ENCODE measurements at places on chromosomes 7 and 10. TPM values are rescaled to one million over a fixed set of nuclear protein-coding genes. Genes with fewer than 3 reads are reported as not detected.

DNA sequence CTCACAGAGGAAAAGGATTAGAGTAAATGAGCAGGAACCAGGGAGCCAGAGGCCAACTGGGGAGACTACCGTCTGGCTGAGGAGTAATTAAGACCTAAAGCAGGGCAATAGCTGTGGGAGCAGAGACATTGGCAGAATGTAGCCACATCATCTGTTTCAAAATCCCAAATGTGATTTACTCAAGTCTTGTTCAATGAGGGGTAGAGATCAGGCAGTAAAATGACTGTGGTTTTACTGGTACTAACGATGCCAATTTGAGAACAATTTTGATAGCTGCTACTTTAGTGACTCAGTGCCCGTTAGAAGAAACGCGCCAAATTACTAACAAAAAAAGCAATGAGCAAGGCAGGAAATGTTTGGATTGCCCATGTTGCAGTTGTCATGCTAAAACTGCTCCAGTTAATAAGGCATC is 12.7 kb upstream of the MIOS start:
- DNase-seq, result no peak
- H3K36me3 ChIP-seq, result no peaks in the 10 kb centered on the region
- no peaks in the 10 kb centered on the region for H3K4me1 ChIP-seq
- H3K27ac ChIP-seq, result no peak overlapping the region
- H3K4me3 ChIP-seq, result no peak overlapping the region

GRCh38 chr7:158033196-158033595 is 554.4 kb downstream of the PTPRN2 start:
- H3K27me3 ChIP-seq, result peaks cover 6% of the 10 kb centered on the region
- H3K27ac ChIP-seq, result no peak overlapping the region
- no peaks in the 10 kb centered on the region for H3K4me1 ChIP-seq
- DNase-seq, result no peak
- no peaks in the 10 kb centered on the region for H3K36me3 ChIP-seq
- no peak overlapping the region for H3K4me3 ChIP-seq

The CFAP43 gene
- 0.21 TPM for total RNA-seq

GRCh38 chr10:99832439-99832838 is 50.0 kb downstream of the ABCC2 start:
- H3K4me1 ChIP-seq, result no peaks in the 10 kb centered on the region
- H3K27me3 ChIP-seq, result no peaks in the 10 kb centered on the region
- no peak for DNase-seq
- H3K4me3 ChIP-seq, result no peak overlapping the region

GRCh38 chr10:125165584-125166573 is 5.5 kb upstream of the CTBP2 start:
- no peak overlapping the region for H3K27ac ChIP-seq
- DNase-seq, result no peak
- no peak overlapping the region for H3K4me3 ChIP-seq
- 0 out of 2 replicates have a peak, but pooled peaks cover 6% of the 10 kb centered on the region for H3K4me1 ChIP-seq

- DNase-seq, result no peak
- peaks cover 2% of the 10 kb centered on the region for H3K27me3 ChIP-seq
- no peak overlapping the region for H3K4me3 ChIP-seq
- no peak overlapping the region for H3K27ac ChIP-seq
- no peaks in the 10 kb centered on the region for H3K4me1 ChIP-seq
These were observed 7.4 kb upstream of the LRRC18 start for GRCh38 chr10:48946891-48947500.

The RAB19 gene
- total RNA-seq, result 0.92 TPM

The SLC18A3 gene
- not detected for total RNA-seq

The RBP3 gene
- total RNA-seq, result not detected

The SPDYE18 gene
- not detected for total RNA-seq

GRCh38 chr10:63140077-63140476 is 6.9 kb downstream of the NRBF2 start:
- DNase-seq, result no peak
- no peak overlapping the region for H3K27ac ChIP-seq
- H3K27me3 ChIP-seq, result no peaks in the 10 kb centered on the region
- 0 out of 2 replicates have a peak, but pooled peaks cover 2% of the 10 kb centered on the region for H3K4me1 ChIP-seq

DNA sequence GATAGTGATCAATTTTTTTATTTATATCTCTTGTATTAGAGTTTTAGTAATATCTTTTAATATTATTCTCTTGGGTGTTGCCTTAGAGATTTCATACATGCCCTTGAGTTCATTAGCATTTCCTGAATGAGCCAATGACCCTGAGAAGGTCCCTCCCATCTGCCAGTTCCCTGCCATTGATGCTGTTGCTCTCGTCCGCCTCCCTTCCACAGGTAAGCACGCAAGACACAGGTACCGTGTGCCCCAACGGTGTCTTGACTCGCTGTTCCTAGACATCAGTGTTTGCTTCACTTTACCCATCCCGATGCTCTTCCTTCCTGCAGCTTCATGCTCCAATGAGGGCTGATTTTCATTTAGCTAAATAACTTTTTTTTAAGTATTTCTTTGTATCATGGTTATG is 19.7 kb upstream of the PWWP2B start:
- H3K27me3 ChIP-seq, result no peaks in the 10 kb centered on the region
- peaks cover 5% of the 10 kb centered on the region for H3K4me1 ChIP-seq
- no peak overlapping the region for H3K27ac ChIP-seq

The COL13A1 gene
- total RNA-seq, result 1.0 TPM

GRCh38 chr10:124997771-124998623 is 56.1 kb downstream of the ZRANB1 start:
- H3K4me1 ChIP-seq, result no peaks in the 10 kb centered on the region
- H3K27ac ChIP-seq, result no peak overlapping the region
- no peak overlapping the region for H3K4me3 ChIP-seq
- DNase-seq, result no peak

The SLC16A9 gene
- total RNA-seq, result 0.13 TPM

The ELFN1 gene
- total RNA-seq, result 39.0 TPM

DNA sequence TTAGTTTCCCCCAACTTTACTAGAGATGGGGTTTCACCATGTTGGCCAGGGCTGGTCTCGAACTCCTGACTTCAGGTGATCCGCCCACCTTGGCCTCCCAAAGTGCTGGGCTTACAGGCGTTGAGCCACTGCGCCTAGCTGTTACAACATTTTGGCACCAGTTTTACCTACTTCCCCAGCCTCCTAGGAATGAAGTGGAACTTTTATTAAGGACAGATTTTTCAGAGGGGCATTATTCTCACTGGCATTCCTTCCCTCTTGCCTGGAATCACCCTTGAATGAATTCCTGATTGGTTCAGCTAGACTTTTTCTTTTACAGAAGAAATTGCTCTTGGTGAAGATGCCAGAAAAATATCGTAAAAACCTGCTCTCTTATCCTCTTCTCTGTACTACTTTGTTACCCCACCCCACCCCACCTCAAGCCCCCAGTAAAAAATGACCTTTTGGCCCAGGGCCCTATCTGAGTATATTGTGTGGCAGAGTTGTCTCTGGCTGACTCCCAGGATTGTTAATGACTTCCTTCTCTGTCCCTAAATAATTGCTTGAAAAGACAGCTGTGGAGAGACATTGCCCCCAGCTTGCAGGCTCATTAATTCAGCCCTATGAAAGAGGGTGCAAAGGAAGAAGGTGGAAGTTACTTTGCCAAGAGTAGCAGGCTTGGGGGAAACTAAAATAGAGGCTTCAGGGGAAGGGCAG is 189.6 kb downstream of the AUTS2 start:
- H3K36me3 ChIP-seq, result no peaks in the 10 kb centered on the region
- H3K4me1 ChIP-seq, result no peaks in the 10 kb centered on the region
- DNase-seq, result no peak
- H3K27me3 ChIP-seq, result no peaks in the 10 kb centered on the region

The INSYN2A gene
- total RNA-seq, result not detected

- H3K36me3 ChIP-seq, result no peaks in the 10 kb centered on the region
- no peaks in the 10 kb centered on the region for H3K27me3 ChIP-seq
- H3K4me1 ChIP-seq, result no peaks in the 10 kb centered on the region
- no peak overlapping the region for H3K27ac ChIP-seq
These were observed 132.6 kb downstream of the CELF2 start for GRCh38 chr10:11150231-11150731.

GRCh38 chr7:22193450-22193983 is 163.4 kb downstream of the RAPGEF5 start:
- H3K36me3 ChIP-seq, result no peaks in the 10 kb centered on the region
- DNase-seq, result no peak
- no peaks in the 10 kb centered on the region for H3K4me1 ChIP-seq
- H3K27me3 ChIP-seq, result peaks cover 3% of the 10 kb centered on the region
- no peak overlapping the region for H3K27ac ChIP-seq

DNA sequence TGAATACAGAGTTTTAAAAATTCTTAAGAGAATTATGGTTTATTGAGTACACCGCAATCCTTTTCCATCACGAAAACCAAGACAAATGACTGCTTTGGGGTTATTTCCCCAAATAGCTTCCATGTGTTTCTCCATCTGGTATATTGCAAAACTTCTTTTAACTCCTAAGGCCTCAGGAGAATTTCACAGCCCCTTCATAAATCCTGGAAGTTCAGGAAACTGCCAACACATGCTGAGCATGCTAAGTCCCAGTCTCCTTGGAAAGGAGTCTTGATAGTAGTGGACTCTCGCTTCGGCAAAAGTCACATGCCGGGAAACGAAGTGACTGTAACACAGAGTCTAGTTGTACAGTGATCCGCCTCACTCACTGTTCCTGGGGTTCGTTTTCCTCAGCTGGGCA is 88.1 kb upstream of the RSU1 start:
- H3K27ac ChIP-seq, result no peak overlapping the region
- H3K4me1 ChIP-seq, result no peaks in the 10 kb centered on the region
- no peaks in the 10 kb centered on the region for H3K36me3 ChIP-seq
- no peak for DNase-seq
- no peaks in the 10 kb centered on the region for H3K27me3 ChIP-seq

DNA sequence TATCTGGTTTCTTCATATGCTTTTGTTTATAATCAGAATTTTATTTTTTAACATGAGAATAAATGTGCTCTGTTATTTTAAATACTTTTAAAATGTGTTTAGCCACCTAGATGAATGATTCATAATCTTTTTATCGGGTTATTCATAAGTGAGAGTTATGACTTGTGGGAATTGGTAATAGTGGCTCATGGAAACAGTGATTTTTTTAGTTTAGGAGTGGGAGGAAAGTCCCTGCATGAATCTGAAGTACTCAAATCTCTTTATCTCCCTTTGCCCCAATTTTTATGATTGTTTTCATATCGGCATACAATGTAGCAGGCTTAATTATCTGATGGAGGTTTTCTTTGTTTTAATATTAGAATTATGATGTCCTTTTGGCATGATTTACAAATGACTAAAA is 42.9 kb downstream of the TAX1BP1 start:
- H3K27ac ChIP-seq, result peak overlapping the region; percentile 69
- H3K4me1 ChIP-seq, result peaks cover 26% of the 10 kb centered on the region
- DNase-seq, result no peak
- H3K36me3 ChIP-seq, result peaks cover 9% of the 10 kb centered on the region
- no peak overlapping the region for H3K4me3 ChIP-seq
- H3K27me3 ChIP-seq, result no peaks in the 10 kb centered on the region

The CRTAC1 gene
- total RNA-seq, result 0.23 TPM

The CFAP70 gene
- total RNA-seq, result 0.10 TPM

DNA sequence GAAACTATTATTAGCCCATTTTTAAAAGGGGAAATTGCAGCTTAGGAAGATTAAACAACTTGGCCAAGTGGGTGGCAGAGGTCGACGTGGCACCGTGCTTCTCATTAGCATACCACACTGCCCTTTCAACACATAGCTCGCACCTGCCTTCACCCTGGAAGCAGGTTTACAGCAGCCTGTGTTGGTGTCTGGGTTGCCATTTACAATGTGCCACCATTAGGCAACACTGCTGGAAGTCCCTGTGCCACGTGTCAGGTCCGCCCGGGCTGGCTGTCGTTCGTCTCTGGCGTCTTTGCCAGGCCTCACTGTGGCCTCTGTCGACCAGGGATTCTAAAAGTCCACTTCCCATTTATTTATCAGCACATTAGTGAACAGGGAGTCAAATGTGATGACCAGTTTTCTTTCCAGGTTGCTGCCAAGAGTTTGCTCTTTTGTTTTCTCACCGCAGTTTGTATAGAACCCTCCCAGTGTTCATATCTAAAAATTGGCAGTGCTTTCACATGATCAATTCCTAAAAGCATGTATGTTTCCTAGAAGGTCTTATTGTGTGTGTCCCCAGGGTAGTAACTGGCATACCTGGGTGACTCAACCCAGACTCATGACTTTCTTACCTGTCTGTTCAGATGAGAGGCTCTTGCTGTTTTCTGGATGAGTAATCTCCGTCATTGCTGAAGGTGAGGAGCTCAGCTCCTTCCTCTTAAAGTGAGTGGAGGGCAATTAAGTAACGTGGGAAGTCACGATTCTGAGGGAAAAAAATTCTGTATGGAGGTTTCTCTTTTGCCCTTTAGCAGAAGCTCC is 9.2 kb downstream of the INSIG1 start:
- no peak for DNase-seq
- H3K4me3 ChIP-seq, result no peak overlapping the region
- H3K4me1 ChIP-seq, result no peaks in the 10 kb centered on the region
- H3K36me3 ChIP-seq, result peaks cover 49% of the 10 kb centered on the region
- no peak overlapping the region for H3K27ac ChIP-seq

DNA sequence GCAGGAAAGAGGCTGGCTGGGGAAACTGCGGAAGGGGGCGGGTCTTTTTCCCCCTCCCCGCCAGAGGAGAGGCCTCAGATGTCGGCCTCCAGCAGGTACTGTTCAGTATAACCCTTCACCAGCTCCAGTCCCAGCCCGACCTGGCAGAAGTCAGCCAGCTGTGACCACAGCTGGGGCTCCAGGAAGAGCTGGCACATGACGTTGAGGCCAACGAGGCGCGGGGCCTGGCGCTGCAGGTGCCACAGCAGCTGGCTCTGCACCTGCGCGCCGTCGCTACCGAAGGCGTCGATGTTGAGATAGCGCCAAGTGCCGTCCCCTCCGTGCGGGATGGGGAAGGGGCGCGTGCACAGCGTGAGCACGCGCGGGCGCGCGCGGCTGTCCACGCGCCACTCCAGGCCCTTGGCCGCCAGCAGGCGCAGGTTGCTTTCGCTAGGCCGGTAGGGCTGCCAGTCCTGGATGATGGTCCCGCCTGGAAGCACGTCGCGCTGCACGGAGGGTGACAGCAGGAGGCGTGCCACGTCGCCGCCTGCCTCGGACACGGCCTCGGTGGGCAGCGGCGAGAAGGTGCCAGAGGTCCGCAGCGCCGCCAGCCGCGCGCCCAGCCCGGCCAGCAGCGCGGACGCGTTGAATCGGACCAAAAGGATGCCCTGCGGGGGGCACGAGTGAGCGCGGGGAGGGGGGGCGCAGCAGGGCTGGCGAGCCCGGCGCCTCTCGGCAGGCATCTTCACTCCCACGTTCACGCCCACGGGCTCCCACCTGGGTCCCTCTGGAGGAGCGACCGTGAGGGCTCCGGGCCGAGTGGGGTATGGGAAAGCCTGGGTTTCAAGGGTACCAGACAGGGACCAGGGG is 6.9 kb upstream of the VGF start:
- peaks cover 16% of the 10 kb centered on the region for H3K27me3 ChIP-seq
- no peaks in the 10 kb centered on the region for H3K36me3 ChIP-seq
- no peak for DNase-seq
- H3K27ac ChIP-seq, result no peak overlapping the region
- no peak overlapping the region for H3K4me3 ChIP-seq
- H3K4me1 ChIP-seq, result peaks cover 39% of the 10 kb centered on the region

- peak overlapping the region; percentile 84 for H3K27ac ChIP-seq
- no peak for DNase-seq
These were observed 130.2 kb downstream of the VIPR2 start for GRCh38 chr7:159014297-159015062.

DNA sequence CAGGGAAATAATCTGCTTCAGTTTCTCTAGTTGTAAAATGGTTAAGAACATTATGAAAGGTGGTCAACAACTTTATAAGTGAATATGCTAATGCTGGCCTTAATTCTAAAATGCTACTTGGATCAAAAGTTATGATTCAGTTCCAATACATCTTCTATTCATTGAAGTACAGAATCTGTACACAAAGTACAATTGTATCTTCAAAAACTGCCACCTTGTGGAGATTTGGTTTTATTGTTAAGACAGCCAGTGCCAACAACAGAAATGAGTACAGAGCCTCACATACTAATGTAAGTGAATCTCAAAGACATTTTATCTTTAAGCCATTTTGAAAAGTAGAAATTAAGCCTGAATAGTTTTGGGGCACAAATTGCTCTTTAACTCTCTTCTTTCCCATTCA is 194.0 kb downstream of the CFTR start:
- H3K27ac ChIP-seq, result no peak overlapping the region
- H3K27me3 ChIP-seq, result no peaks in the 10 kb centered on the region
- H3K4me1 ChIP-seq, result no peaks in the 10 kb centered on the region
